ENCODE measurements at places on chromosomes 7 and 10. TPM values are rescaled to one million over a fixed set of nuclear protein-coding genes. Genes with fewer than 3 reads are reported as not detected.

FAM25C gene
- total RNA-seq, result not detected

GRCh38 chr10:125827133-125827532, 3.8 kb downstream of the BCCIP start:
- no peak overlapping the region for H3K4me3 ChIP-seq
- H3K4me1 ChIP-seq, result peaks cover 7% of the 10 kb centered on the region
- no peaks in the 10 kb centered on the region for H3K27me3 ChIP-seq
- peaks cover 28% of the 10 kb centered on the region for H3K36me3 ChIP-seq
- no peak for DNase-seq

DNA sequence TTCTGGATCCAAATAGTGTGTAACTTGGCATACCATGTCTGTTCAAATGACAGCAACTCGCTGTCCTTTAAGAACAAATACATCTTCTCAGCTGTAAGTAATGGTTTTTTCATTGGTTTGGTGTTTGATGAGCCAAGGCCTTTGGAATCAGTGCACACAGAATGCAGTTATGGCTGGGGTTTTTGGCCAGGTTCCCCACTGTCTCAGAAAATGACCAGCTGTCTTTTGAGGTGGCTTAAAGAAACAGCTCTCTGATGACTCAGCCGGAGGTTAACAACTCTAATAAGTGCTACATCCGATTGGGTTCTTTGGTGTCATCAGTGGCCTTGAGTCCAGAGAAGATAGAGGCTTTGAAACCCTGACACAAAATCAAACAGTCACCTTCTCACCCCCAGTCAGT, 688.4 kb downstream of the REEP3 start:
- no peak overlapping the region for H3K27ac ChIP-seq
- H3K4me1 ChIP-seq, result no peaks in the 10 kb centered on the region
- no peaks in the 10 kb centered on the region for H3K36me3 ChIP-seq
- no peak overlapping the region for H3K4me3 ChIP-seq
- no peaks in the 10 kb centered on the region for H3K27me3 ChIP-seq
- DNase-seq, result no peak

GRCh38 chr10:132458586-132459300, 61.7 kb downstream of the PWWP2B start:
- H3K36me3 ChIP-seq, result no peaks in the 10 kb centered on the region
- peak overlapping the region; percentile 35 for H3K27ac ChIP-seq
- H3K4me3 ChIP-seq, result no peak overlapping the region
- peak; percentile 60 for DNase-seq

- no peaks in the 10 kb centered on the region for H3K36me3 ChIP-seq
- no peak overlapping the region for H3K4me3 ChIP-seq
- H3K4me1 ChIP-seq, result no peaks in the 10 kb centered on the region
- DNase-seq, result no peak
These were observed 9.5 kb upstream of the UBE3C start for GRCh38 chr7:157129200-157129599.

DNA sequence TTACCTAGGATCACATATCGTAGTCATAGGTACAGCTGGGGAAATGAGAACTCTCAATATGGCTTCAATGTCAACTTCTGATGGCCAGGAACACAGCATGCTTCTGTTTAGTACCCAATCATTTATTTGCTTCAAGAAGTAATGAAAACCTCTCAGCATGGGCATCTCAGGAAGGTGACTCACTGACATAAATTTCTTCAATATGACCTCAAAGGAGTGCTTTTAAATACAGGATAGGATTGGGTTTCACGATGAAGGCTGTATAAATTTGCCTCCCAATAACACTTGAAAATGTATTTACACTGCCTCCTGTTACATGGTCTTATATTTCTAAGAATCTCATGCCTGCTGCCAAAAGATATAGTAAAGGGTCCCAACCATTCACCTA, 15.1 kb downstream of the ITGA8 start:
- H3K4me3 ChIP-seq, result no peak overlapping the region
- no peaks in the 10 kb centered on the region for H3K36me3 ChIP-seq
- H3K27me3 ChIP-seq, result peaks cover 20% of the 10 kb centered on the region
- no peak overlapping the region for H3K27ac ChIP-seq

MKX gene
- total RNA-seq, result not detected

- peak overlapping the region; percentile 31 for H3K27ac ChIP-seq
- no peaks in the 10 kb centered on the region for H3K27me3 ChIP-seq
- no peak overlapping the region for H3K4me3 ChIP-seq
- DNase-seq, result no peak
- peaks cover 47% of the 10 kb centered on the region for H3K4me1 ChIP-seq
- peaks cover 5% of the 10 kb centered on the region for H3K36me3 ChIP-seq
These were observed 880.6 kb downstream of the LRMDA start for GRCh38 chr10:76311752-76312636.

CCL24 gene
- not detected for total RNA-seq

- H3K36me3 ChIP-seq, result peaks cover 4% of the 10 kb centered on the region
- peaks cover 23% of the 10 kb centered on the region for H3K27me3 ChIP-seq
- H3K27ac ChIP-seq, result peak overlapping the region; percentile 55
- DNase-seq, result no peak
- H3K4me3 ChIP-seq, result peak overlapping the region; percentile 48
These were observed 1.8 kb downstream of the LFNG start for GRCh38 chr7:2521341-2521745.

ATXN7L1 gene
- total RNA-seq, result 18.7 TPM

BCCIP gene
- total RNA-seq, result 58.0 TPM

GRCh38 chr10:43395571-43396060, 13.4 kb downstream of the HNRNPF start:
- peak overlapping the region; percentile 88 for H3K4me3 ChIP-seq
- DNase-seq, result peak; percentile 54
- H3K36me3 ChIP-seq, result peaks cover 19% of the 10 kb centered on the region
- peaks cover 45% of the 10 kb centered on the region for H3K4me1 ChIP-seq

- H3K27me3 ChIP-seq, result no peaks in the 10 kb centered on the region
- peaks cover 45% of the 10 kb centered on the region for H3K4me1 ChIP-seq
- no peak overlapping the region for H3K4me3 ChIP-seq
These were observed 46.2 kb downstream of the FAM53B start for GRCh38 chr10:124697837-124698544.

GRCh38 chr7:33760834-33761233, 144.5 kb upstream of the BMPER start:
- no peak overlapping the region for H3K4me3 ChIP-seq
- H3K27ac ChIP-seq, result no peak overlapping the region
- H3K36me3 ChIP-seq, result no peaks in the 10 kb centered on the region
- no peak for DNase-seq

DNA sequence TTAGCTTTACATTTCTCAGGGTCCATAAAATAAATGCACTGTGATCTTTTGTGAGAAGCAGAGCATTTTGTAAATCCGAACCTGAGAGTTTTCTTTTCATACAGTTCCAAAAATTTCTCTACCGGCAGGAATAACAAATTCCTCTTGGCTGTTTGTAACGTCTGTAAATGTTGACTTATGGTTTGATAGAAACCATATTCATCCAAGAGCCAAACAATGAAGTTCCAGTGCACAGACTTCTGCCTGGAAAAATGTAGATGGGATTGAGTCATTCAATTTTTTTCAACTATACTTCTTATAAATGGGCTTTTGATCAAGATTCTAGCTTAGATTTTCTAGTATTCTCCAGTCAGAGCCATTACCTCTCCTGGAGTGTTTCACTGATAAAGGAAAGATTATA, 530.6 kb downstream of the TFEC start:
- H3K4me1 ChIP-seq, result peaks cover 19% of the 10 kb centered on the region
- no peaks in the 10 kb centered on the region for H3K27me3 ChIP-seq
- peaks cover 3% of the 10 kb centered on the region for H3K36me3 ChIP-seq
- no peak overlapping the region for H3K4me3 ChIP-seq
- H3K27ac ChIP-seq, result peak overlapping the region; percentile 50
- no peak for DNase-seq

- no peak for DNase-seq
- no peaks in the 10 kb centered on the region for H3K4me1 ChIP-seq
- no peaks in the 10 kb centered on the region for H3K27me3 ChIP-seq
- no peak overlapping the region for H3K27ac ChIP-seq
- peaks cover 6% of the 10 kb centered on the region for H3K36me3 ChIP-seq
These were observed 258.4 kb downstream of the EXOC4 start for GRCh38 chr7:133511252-133511651.

HOXA9 gene
- 13.2 TPM for total RNA-seq

ASZ1 gene
- total RNA-seq, result not detected

GRCh38 chr10:103651783-103652476, 158.4 kb downstream of the NEURL1 start:
- peaks cover 9% of the 10 kb centered on the region for H3K36me3 ChIP-seq
- DNase-seq, result no peak
- H3K4me1 ChIP-seq, result peaks cover 11% of the 10 kb centered on the region
- H3K27ac ChIP-seq, result no peak overlapping the region

GRCh38 chr7:68542831-68543230, 1055.4 kb upstream of the AUTS2 start:
- H3K4me3 ChIP-seq, result no peak overlapping the region
- no peaks in the 10 kb centered on the region for H3K36me3 ChIP-seq
- H3K27me3 ChIP-seq, result no peaks in the 10 kb centered on the region
- H3K4me1 ChIP-seq, result peaks cover 3% of the 10 kb centered on the region

GRCh38 chr10:63474488-63474887, 8.7 kb upstream of the JMJD1C start:
- DNase-seq, result no peak
- H3K27ac ChIP-seq, result no peak overlapping the region
- no peaks in the 10 kb centered on the region for H3K27me3 ChIP-seq
- no peak overlapping the region for H3K4me3 ChIP-seq

KCNMA1 gene
- 44.0 TPM for total RNA-seq

- H3K27me3 ChIP-seq, result no peaks in the 10 kb centered on the region
- peaks cover 8% of the 10 kb centered on the region for H3K4me1 ChIP-seq
- no peak overlapping the region for H3K27ac ChIP-seq
- no peak overlapping the region for H3K4me3 ChIP-seq
- no peaks in the 10 kb centered on the region for H3K36me3 ChIP-seq
These were observed 32.4 kb upstream of the HGF start for GRCh38 chr7:81802251-81802650.

NME8 gene
- total RNA-seq, result 0.86 TPM

All from mesothelial cell of epicardium (in vitro differentiated cells).